Mucosa of gallbladder (tissue), 1 donor: ENCODE measurements at places on chromosomes 13 and 19. TPM values are rescaled to one million over a fixed set of nuclear protein-coding genes. Genes with fewer than 3 reads are reported as not detected.

- DNase-seq, result no peak
Observed at GRCh38 chr13:42992764-42993122, 702 bp upstream of the EPSTI1 start.

- peak; percentile 48 for DNase-seq
Observed at GRCh38 chr19:51327066-51328001, 14.6 kb downstream of the VSIG10L start.

GRCh38 chr19:49845414-49845813 is 5.5 kb upstream of the PTOV1 start:
- no peak for DNase-seq

DNA sequence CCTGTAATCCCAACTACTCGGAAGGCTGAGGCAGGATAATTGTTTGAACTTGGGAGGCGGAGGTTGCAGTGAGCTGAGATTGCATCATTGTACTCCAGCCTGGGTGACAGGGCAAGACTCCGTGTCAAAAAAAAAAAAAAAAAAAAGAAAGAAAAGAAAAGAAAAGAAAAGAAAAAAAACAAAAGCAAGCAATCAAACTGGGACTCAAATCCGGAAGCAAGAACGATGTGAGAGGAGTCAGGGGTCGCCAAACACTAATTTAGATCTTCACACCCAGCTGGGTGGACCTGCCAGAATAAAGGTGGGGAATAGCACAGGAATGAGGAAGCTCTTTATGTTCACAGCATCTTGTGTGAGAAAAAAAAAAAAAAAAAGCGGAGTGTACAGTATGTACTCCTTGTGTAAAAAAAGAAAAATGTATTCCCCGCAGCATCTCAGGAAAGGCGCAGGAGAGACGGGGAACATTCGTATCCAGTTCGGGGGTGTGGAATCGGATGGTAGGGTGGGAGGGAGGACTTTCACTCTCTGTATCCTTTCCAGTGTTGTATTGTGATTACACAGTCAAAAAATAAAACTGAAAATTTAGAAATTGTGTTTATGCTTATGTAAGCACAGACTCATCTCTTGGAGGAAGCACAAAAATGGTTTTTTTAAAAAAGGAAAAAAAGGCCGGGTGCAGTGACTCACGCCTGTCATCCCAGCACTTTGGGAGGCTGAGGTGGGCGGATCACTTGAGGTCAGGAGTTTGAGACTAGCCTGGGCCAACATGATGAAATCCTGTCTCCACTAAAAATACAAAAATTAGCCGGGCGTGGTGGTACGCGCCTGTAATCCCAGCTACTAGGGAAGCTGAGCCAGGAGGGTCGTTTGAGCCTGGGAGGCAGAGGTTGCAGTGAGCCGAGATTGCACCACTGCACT is 7.6 kb downstream of the DNAJB1 start:
- DNase-seq, result no peak

DNA sequence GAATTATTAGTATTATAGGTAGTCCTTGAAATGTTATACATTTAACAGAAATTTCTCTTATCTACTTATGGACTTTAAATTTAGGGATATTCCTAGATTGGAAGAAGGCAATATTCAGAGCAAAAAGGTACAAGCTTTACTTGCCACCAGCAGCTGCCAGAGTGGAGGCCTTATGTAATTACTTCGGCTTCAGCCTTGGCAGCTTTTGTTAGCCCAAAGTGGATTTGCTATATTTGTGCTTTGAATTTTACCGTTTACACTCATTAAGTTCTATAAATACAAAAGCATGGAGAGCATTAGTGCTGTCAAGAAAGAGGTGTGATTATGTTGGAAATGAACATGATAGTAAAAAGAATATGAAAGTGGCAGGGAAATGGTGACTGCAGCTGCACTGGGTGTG is 319.9 kb downstream of the ATP8A2 start:
- DNase-seq, result no peak

DNA sequence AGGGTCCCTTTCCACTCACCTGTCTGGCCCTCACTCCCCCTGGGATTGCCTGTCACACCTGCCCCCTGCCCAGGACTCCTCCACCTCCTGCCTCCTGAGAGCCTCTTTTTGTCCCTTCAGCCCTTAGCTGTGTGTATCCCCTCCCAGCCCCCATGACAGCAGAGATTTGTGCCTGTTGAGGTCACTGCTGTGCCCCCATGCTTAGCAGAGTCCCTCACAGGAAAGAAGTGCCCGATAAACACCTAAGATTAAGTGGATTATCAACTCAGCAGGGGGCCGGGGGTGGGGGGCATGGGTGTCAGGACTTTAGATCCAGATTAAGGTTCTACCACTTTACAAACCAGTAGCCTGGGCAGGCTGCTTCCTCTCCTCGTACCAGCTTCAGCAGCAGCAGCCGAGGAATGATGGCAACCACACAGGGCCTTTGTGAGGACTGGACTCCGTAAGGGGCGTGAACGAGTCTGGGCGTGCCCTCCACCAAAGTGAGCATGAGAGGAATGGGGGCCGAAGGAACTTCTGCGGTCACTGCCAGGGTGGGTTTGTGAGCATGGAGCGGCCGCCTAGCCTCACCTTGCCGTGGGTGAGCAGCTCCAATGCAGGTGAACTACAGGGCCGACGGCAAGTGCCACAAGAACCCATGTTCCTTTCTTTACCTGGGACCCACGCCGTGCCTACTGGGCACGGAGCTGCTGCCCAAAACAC is 36.1 kb downstream of the ZNF787 start:
- no peak for DNase-seq

DNA sequence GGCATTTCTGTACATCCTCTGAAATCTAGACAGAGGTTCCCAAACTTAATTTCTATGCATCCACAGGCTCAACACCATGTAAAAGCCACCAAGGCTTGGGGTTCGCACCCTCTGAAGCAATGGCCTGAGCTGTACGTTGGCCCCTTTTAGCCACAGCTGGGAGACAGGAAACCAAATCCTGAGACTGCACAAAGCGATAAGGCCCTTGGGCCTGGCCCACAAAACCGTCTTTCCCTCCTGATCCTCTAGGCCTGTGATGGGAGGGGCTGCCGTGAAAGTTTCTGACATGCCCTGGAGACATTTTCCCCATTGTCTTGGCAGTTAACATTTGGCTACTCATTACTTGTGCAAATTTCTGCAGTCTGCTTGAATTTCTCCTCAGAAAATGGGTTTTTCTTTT is 766.4 kb downstream of the GPC5 start:
- no peak for DNase-seq

Gene CYP2A6
- total RNA-seq, result 1.9 TPM

Gene BEST2
- total RNA-seq, result not detected

Gene CEACAM3
- total RNA-seq, result 0.78 TPM
